ENCODE measurements at places on chromosomes 7 and 10.

DNA sequence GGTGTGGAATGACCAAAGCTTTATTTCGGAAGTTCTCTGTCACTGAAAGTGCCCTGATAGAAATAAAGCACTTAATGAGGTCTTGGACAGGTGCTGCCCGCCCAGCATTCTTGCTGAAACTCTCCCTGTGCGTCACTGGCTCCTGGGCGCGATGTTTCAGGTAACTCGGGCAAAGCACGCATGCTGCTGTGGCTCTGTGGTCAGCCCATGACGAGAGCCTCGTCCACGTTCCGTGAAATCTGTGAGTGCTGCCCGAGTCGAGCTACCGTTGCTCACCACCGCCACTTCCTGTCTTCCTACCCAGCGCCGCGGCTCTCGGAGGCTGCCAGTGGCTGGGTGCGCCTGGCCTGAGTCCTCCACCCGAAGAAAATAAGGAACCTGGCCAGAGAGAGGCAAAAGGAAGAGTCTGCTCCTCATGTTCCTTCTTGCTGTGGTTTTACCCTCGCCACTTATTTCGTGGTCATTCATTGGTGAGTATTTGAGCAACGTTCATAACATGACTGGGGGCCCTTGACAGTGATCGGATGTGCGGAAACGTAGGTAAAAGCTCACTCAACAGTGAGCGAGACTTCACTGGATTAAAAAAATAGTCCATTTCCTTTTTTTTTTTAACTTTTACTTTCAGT is 95.5 kb downstream of the MAP3K8 start:
- H3K27me3 ChIP-seq, result no peaks in the 10 kb centered on the region
- peak overlapping the region; percentile 99 for H3K27ac ChIP-seq
- peak overlapping the region; percentile 72 for H3K4me3 ChIP-seq
- peaks cover 78% of the 10 kb centered on the region for H3K4me1 ChIP-seq

DNA sequence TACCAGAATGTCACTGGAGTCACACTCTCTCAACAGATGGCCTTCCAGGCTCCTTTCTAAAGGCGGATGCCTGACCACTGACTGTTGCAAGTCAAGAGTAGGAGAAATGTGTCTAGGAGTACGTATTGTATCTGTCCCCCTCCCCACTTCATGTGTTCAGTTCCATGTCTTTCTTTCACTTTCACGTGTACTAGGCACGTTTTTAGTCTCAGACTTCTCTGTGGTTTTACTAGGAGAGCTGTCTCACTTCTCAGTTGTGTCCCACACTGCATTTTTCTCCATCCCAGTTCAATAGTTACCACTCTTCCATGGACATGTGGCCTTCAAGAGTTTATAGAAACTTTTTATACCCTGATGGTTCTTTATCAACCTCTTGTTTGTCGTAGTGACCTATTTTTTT is 893.0 kb downstream of the NRG3 start:
- H3K4me3 ChIP-seq, result no peak overlapping the region
- H3K4me1 ChIP-seq, result no peaks in the 10 kb centered on the region
- H3K27me3 ChIP-seq, result no peaks in the 10 kb centered on the region
- H3K27ac ChIP-seq, result no peak overlapping the region
- no peaks in the 10 kb centered on the region for H3K36me3 ChIP-seq
- DNase-seq, result no peak

- H3K4me3 ChIP-seq, result no peak overlapping the region
- H3K27me3 ChIP-seq, result no peaks in the 10 kb centered on the region
- H3K36me3 ChIP-seq, result no peaks in the 10 kb centered on the region
- no peak overlapping the region for H3K27ac ChIP-seq
- no peak for DNase-seq
- H3K4me1 ChIP-seq, result no peaks in the 10 kb centered on the region
These were observed 223.6 kb downstream of the GFRA1 start for GRCh38 chr10:116049158-116049973.

DNA sequence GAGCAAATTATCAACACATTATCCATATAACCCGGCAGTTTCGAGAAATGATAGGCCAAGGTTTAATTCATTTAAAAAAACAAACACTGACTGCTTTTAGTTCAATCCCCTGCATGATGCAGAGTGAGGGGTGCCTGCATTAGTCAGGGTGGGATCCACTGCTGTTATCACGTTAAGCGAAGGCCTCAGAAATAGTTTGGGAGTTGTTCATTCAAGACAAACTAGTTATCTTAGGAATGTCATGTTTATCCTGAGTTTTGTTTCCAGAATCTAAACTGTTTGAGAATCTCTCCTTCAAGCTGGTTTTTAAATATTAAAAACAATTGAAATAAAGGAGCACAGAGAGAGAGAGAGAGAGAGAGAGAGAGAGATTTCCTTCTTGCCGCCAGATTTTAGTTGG is 36.6 kb upstream of the PFKP start:
- H3K27me3 ChIP-seq, result peaks cover 6% of the 10 kb centered on the region
- H3K4me1 ChIP-seq, result no peaks in the 10 kb centered on the region
- no peak overlapping the region for H3K27ac ChIP-seq
- no peak overlapping the region for H3K4me3 ChIP-seq
- no peaks in the 10 kb centered on the region for H3K36me3 ChIP-seq
- DNase-seq, result no peak

- no peaks in the 10 kb centered on the region for H3K36me3 ChIP-seq
- H3K27me3 ChIP-seq, result peaks cover 4% of the 10 kb centered on the region
These were observed at the start of gene OR2A25 for GRCh38 chr7:144069511-144069910. Gene OR2A25 (plus strand): TSS chr7:144069811. CDS start chr7:144074220, 4,409 bp downstream.

- no peak overlapping the region for H3K27ac ChIP-seq
- H3K4me1 ChIP-seq, result no peaks in the 10 kb centered on the region
- H3K27me3 ChIP-seq, result no peaks in the 10 kb centered on the region
- H3K4me3 ChIP-seq, result no peak overlapping the region
- no peak for DNase-seq
These were observed 55.0 kb downstream of the GNAI1 start for GRCh38 chr7:80189638-80190037.

GRCh38 chr7:134701272-134701671 is 54.6 kb downstream of the BPGM start:
- H3K27ac ChIP-seq, result no peak overlapping the region
- DNase-seq, result no peak
- no peaks in the 10 kb centered on the region for H3K4me1 ChIP-seq
- no peak overlapping the region for H3K4me3 ChIP-seq

DNA sequence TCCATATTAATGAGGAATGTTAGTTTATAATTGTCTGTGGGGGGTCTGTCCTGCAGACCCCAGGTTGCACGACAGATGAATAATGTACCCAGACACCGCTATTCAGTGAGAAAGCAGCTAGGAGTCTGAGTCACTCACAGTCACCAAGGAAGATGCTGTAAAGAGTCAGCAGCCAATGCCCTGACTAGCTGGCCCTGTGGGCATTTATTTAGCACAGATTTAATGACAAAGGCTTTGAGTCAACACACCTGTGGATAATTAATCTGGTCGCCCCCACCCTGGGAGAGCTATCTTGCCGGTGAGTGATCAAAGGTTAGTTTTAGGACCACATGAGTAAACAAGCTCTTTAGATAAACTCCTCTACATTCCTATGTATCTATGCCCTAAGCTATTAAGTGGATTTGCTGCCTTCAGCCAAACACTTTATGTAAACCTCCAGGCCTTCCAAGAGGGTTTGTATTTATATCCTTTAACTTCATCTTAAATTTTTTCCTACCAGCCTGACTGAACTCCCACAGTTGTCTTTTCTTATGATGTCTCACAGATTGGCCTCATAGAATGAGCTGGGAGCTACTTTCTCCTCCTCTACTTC is 180.0 kb upstream of the ADCY1 start:
- DNase-seq, result no peak
- no peaks in the 10 kb centered on the region for H3K36me3 ChIP-seq
- H3K4me3 ChIP-seq, result no peak overlapping the region
- H3K27me3 ChIP-seq, result peaks cover 6% of the 10 kb centered on the region
- H3K4me1 ChIP-seq, result no peaks in the 10 kb centered on the region

DNA sequence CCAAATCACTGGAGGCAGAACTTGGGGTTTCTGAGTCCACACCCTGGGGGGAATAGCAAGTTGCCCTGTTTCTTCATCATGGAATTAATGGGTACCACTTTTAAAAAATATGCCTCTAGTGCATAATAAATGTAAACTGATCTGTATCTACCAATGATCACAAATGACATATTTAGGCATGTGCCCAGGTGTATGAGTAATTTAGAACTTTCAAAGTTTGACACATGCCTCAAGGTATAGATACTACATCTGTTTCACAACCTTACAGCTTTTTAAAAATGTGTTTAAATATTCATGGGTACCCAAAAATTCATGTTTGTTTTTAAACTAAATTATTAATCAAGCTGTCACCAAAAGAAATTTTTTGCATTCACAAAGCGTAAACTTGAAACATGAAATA is 226.0 kb downstream of the KIAA1217 start:
- H3K4me3 ChIP-seq, result no peak overlapping the region
- DNase-seq, result no peak
- H3K27me3 ChIP-seq, result peaks cover 3% of the 10 kb centered on the region
- no peak overlapping the region for H3K27ac ChIP-seq
- H3K4me1 ChIP-seq, result no peaks in the 10 kb centered on the region

DNA sequence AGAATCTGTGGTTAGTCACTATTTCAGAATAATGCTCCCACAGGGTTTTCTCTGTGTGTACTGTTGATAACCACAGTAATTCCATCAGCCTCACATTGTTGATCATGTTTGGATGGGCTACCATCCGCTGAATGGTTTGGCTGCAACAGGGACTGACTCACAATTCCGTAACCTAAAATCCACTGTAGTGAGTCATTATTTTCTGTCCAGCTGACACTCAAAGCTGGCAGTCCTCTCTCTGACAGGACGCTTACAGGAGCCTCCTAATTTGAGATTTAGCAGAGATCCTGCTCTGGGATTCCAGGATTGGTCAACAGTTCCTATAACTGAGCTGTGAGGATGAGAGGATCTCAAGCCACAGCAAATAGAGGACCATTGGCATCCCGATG is 32.7 kb downstream of the VWA2 start:
- H3K27me3 ChIP-seq, result peaks cover 14% of the 10 kb centered on the region
- no peak overlapping the region for H3K4me3 ChIP-seq
- no peak for DNase-seq
- no peaks in the 10 kb centered on the region for H3K36me3 ChIP-seq
- H3K27ac ChIP-seq, result no peak overlapping the region

- DNase-seq, result no peak
- no peaks in the 10 kb centered on the region for H3K4me1 ChIP-seq
- no peaks in the 10 kb centered on the region for H3K36me3 ChIP-seq
- no peak overlapping the region for H3K27ac ChIP-seq
- no peak overlapping the region for H3K4me3 ChIP-seq
These were observed 6.1 kb downstream of the MSMB start for GRCh38 chr10:46040004-46040403.

DNA sequence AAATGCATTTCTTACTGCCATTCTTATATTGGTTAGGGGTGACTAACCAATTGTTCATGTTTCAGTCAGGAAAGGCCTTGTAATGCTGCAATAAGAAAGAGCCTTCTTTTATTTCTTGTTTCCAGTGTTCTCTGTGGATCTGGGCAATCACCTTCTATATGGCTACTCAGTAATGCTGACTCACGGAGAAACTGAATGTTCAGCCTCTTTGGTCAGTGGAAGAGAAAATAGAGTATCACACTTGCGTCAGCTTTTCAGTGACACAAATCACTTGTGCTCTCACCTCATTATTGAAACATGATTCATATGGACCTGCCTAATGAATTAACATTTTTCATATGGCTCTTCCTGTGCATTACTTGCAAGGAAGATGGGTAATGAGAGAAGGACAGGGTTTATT is 243.9 kb upstream of the POT1 start:
- no peak overlapping the region for H3K27ac ChIP-seq
- no peak overlapping the region for H3K4me3 ChIP-seq
- no peaks in the 10 kb centered on the region for H3K4me1 ChIP-seq

- no peaks in the 10 kb centered on the region for H3K4me1 ChIP-seq
- no peak overlapping the region for H3K4me3 ChIP-seq
- H3K36me3 ChIP-seq, result no peaks in the 10 kb centered on the region
- H3K27me3 ChIP-seq, result peaks cover 69% of the 10 kb centered on the region
- H3K27ac ChIP-seq, result no peak overlapping the region
These were observed 143.9 kb upstream of the FRMD4A start for GRCh38 chr10:14474656-14475055.

DNA sequence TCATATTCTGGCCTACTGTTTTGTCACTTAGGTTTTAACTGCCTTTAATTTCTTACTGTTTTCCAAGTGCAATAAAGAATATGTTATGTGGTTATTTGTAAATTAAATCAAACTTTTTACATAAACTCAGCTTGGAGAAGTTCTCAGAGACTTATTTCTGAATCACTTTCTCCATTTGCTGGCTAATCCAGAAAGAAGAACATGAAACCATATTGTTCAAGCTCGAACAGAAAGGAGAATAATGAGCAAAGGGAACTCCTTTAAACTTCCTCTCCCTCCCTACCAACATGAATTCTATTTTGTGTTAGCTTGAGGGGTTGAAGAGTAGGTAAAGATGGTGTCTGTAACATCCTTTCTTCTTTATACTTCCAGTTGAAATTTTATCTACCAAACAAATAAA is 52.3 kb downstream of the SHTN1 start:
- H3K36me3 ChIP-seq, result no peaks in the 10 kb centered on the region
- H3K27me3 ChIP-seq, result peaks cover 3% of the 10 kb centered on the region
- no peak overlapping the region for H3K27ac ChIP-seq
- DNase-seq, result no peak

- H3K4me1 ChIP-seq, result peaks cover 69% of the 10 kb centered on the region
- peak overlapping the region; percentile 97 for H3K4me3 ChIP-seq
- peaks cover 4% of the 10 kb centered on the region for H3K27me3 ChIP-seq
- peaks cover 56% of the 10 kb centered on the region for H3K36me3 ChIP-seq
These were observed 1.3 kb downstream of the CASP2 start for GRCh38 chr7:143289421-143289820.
